Endothelial cell of umbilical vein (primary cell): ENCODE measurements at places on chromosomes 5 and 9. TPM values are rescaled to one million over a fixed set of nuclear protein-coding genes. Genes with fewer than 3 reads are reported as not detected.
A peak's percentile ranks its signal among the peaks of the same experiment; 100 is the strongest.

DNA sequence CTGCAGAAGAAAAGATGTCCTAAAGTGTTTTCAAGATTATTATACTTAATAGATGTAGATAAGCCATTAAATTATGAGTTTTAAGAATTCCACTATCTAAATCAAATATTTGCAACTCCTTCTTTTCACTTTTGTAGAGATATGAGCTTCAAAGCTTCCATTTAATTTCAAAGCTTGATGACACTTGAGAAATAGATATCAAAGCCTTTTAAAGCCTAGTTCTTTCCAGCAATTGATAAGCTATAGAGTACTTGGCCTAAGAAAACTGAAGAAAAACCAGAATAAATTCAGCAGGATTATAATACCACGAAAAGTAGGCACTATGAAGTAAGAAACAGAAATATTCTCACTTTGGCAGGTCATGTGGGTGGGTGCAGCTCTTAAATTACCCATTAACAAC, 1.7 kb downstream of the TNFSF8 start:
- peaks cover 11% of the 10 kb centered on the region for H3K27me3 ChIP-seq
- no peaks in the 10 kb centered on the region for H3K4me1 ChIP-seq
- no peak overlapping the region for H3K4me3 ChIP-seq
- no peaks in the 10 kb centered on the region for H3K36me3 ChIP-seq

PDE6A gene
- total RNA-seq: not detected in 2 replicates

GRCh38 chr5:40877371-40877988, 31.8 kb upstream of the C7 start:
- H3K27me3 ChIP-seq: no peaks in the 10 kb centered on the region
- no peaks in the 10 kb centered on the region for H3K4me1 ChIP-seq
- no peak for DNase-seq
- no peak overlapping the region for H3K4me3 ChIP-seq
- H3K36me3 ChIP-seq: no peaks in the 10 kb centered on the region

NRARP gene
- total RNA-seq: 50.0 and 61.0 TPM in 2 replicates

DNA sequence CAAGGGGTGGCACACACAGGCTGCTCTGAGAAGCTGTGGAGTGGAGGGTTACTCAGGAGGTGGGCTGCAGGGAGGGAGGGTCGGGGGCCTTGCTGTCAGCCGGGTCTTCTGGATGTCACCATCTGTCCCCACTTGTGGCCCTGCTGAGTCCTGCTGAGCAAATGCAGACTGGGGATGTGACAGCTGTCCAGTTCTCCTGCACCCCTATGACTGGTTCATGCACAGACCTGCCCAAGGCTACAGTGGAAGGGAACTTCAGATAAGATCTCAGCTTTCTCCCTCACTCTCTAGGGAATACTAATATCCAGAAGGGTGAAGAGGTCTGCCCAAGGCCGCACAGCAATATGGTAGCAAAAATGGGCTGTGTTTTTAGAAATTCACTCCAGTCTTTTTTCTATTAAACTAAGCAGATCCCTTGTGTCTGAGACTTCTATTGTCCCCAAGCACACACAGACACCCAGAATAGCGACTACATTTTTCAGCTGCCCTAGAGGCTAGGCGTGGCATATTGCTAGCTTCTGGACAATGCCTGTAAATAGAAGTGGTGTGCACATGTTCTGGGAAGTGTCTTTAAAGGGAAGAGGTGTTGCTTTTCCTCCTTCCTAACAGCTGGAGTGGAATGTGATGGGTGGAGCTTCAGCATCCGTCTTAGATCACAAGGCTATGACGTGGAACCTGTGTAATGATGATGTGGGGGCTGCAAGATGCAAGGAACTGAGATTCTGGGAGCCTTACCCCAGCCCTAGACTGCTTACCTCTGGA, 51.1 kb upstream of the TBC1D2 start:
- DNase-seq: no peak
- H3K27ac ChIP-seq: no peak overlapping the region
- H3K4me1 ChIP-seq: peaks cover 3% of the 10 kb centered on the region
- no peak overlapping the region for H3K4me3 ChIP-seq

PCDHGA3 gene
- 1.1 and 1.2 TPM in 2 replicates for total RNA-seq

PCDHGA4 gene
- 3.0 TPM in 2 replicates for total RNA-seq

GRCh38 chr9:109597496-109597895, 99.4 kb upstream of the PTPN3 start:
- H3K4me1 ChIP-seq: no peaks in the 10 kb centered on the region
- no peak overlapping the region for H3K4me3 ChIP-seq
- DNase-seq: no peak
- H3K27ac ChIP-seq: no peak overlapping the region

- no peaks in the 10 kb centered on the region for H3K27me3 ChIP-seq
- no peak overlapping the region for H3K27ac ChIP-seq
- H3K36me3 ChIP-seq: no peaks in the 10 kb centered on the region
- no peak for DNase-seq
- no peak overlapping the region for H3K4me3 ChIP-seq
These were observed 147.9 kb downstream of the MACROH2A1 start for GRCh38 chr5:135251093-135251492.

C7 gene
- 0.29 TPM in 1 of 2 replicates, not detected in the other for total RNA-seq

GRCh38 chr9:126297661-126298060, 29.0 kb upstream of the MVB12B start:
- no peak overlapping the region for H3K27ac ChIP-seq
- no peak for DNase-seq
- no peak overlapping the region for H3K4me3 ChIP-seq
- H3K36me3 ChIP-seq: no peaks in the 10 kb centered on the region
- H3K4me1 ChIP-seq: no peaks in the 10 kb centered on the region
- no peaks in the 10 kb centered on the region for H3K27me3 ChIP-seq

DNA sequence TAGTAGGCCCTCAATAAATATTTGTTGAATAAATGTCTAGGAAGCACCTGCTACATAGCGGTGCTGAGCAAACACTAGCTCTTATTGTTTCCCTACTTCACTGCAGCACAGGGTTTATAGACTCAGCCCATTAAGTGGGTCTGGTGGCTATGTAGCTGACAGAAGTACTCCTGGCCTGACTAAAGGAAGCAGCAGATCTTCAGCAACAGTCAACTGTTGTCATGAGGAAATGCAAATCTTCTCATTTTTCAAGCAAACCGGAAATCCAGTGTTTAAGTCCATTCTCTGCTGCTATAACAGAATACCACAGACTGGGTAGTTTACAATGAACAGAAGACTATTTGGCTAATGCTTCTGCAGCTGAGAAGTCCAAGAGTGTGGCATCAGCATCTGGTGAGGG, 2.8 kb upstream of the TEX10 start:
- DNase-seq: no peak
- H3K4me1 ChIP-seq: peaks cover 10% of the 10 kb centered on the region
- no peaks in the 10 kb centered on the region for H3K27me3 ChIP-seq

DNA sequence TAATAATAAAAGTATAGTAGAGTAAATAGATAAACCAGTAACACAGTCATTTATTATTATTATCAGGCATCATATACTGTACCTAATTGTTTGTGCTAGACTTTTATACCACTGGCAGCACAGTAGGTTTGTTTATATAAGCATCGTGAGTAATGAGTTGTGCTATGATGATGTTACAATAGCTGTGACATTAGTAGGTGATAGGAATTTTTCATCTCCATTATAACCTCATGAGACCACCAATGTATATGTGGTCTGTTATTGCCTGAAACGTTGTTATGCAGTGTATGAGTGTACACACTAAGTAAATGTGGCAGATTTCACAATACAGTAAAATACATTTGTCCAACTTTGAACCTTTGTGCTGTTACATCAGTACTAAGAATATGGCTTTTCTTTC, 72.7 kb upstream of the SPATA31D4 start:
- no peak overlapping the region for H3K4me3 ChIP-seq
- peaks cover 7% of the 10 kb centered on the region for H3K4me1 ChIP-seq
- H3K27ac ChIP-seq: no peak overlapping the region
- peaks cover 2% of the 10 kb centered on the region for H3K27me3 ChIP-seq
- no peaks in the 10 kb centered on the region for H3K36me3 ChIP-seq
- no peak for DNase-seq

DNM1 gene
- total RNA-seq: 2.9 and 7.9 TPM in 2 replicates

TXNDC8 gene
- total RNA-seq: not detected in 2 replicates

GRCh38 chr9:131382850-131383729, 10.8 kb upstream of the PRRC2B start:
- H3K36me3 ChIP-seq: no peaks in the 10 kb centered on the region
- no peaks in the 10 kb centered on the region for H3K27me3 ChIP-seq
- DNase-seq: peak; percentile 60
- no peak overlapping the region for H3K4me3 ChIP-seq
- H3K4me1 ChIP-seq: no peaks in the 10 kb centered on the region

DNA sequence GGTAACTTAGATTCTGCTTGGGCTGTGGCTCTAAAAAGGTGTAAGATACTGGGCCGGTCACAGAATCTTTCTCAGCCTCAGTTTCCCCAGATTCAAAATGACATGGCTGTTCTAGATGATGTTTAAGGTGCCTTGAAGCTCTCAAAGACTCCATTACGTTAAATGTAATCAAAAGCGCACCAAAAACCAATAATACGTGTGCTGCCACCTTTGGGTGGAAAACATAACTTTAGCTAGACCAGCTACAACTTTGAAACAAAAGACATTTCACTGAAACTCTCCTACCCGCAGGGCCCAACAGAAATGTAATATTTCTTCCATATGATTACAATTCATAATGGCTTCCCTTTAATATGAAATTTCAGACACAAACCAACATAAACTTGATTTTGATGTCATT, 35.0 kb upstream of the PCSK5 start:
- DNase-seq: peak; percentile 17
- H3K4me3 ChIP-seq: no peak overlapping the region
- H3K27me3 ChIP-seq: no peaks in the 10 kb centered on the region
- no peak overlapping the region for H3K27ac ChIP-seq

DNA sequence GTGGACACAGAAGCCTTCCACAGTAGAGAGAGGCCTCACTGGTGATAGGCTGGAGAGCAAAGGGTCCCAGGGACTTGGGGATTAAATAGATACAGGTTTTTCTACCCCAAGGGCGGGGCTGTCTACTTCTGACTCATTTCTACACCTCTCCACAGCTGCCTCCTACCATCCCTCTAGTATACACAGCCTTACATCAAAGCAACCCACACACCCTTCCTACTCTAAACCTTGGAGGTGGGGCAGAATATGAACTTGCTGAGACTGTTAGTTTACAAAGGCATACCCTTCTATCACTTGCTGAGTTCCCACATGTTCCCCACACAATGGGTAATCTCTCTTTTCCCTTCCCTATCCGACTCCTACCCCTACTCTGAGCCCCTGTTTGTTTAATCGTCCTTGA, 19.9 kb upstream of the PCA3 start:
- no peak overlapping the region for H3K27ac ChIP-seq
- peaks cover 2% of the 10 kb centered on the region for H3K27me3 ChIP-seq
- no peaks in the 10 kb centered on the region for H3K4me1 ChIP-seq
- no peak overlapping the region for H3K4me3 ChIP-seq

WDR5 gene
- total RNA-seq: 42.4 and 42.5 TPM in 2 replicates

GRCh38 chr9:78923966-78924659, 627.2 kb downstream of the PSAT1 start:
- no peak for DNase-seq
- H3K4me1 ChIP-seq: no peaks in the 10 kb centered on the region
- no peaks in the 10 kb centered on the region for H3K36me3 ChIP-seq
- no peak overlapping the region for H3K27ac ChIP-seq

DNA sequence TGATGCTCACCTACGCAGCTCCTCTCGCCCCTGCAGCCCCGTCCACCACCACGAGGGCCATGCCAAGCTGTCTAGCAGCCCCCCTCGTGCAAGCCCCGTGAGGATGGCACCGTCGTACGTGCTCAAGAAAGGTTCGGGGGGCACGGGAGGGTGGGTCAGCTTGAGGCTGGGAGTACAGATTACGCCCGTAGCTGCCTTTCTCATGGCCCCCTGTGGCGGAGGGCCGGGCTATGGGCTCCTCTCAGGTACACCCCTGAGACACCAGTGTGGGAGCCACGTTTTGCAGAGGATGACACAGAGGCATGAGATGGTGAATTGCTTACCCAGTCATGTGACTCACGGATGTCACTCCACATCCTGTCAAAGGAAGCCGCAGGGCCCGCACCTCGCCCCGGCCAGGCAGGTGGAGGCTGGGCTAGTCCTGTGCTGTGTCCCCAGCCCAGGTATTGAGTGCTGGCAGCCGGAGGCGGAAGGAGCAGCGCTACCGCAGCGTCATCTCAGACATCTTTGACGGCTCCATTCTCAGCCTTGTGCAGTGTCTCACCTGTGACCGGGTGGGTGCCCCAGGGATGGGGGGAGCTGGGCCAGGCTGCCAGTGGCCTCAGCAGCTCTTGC, 33.7 kb downstream of the USP20 start:
- no peak for DNase-seq
- H3K4me3 ChIP-seq: no peak overlapping the region
- H3K27me3 ChIP-seq: no peaks in the 10 kb centered on the region
- no peak overlapping the region for H3K27ac ChIP-seq
- no peaks in the 10 kb centered on the region for H3K36me3 ChIP-seq

- no peak overlapping the region for H3K27ac ChIP-seq
- no peak overlapping the region for H3K4me3 ChIP-seq
These were observed 27.6 kb upstream of the NKD2 start for GRCh38 chr5:980966-981365.

DNA sequence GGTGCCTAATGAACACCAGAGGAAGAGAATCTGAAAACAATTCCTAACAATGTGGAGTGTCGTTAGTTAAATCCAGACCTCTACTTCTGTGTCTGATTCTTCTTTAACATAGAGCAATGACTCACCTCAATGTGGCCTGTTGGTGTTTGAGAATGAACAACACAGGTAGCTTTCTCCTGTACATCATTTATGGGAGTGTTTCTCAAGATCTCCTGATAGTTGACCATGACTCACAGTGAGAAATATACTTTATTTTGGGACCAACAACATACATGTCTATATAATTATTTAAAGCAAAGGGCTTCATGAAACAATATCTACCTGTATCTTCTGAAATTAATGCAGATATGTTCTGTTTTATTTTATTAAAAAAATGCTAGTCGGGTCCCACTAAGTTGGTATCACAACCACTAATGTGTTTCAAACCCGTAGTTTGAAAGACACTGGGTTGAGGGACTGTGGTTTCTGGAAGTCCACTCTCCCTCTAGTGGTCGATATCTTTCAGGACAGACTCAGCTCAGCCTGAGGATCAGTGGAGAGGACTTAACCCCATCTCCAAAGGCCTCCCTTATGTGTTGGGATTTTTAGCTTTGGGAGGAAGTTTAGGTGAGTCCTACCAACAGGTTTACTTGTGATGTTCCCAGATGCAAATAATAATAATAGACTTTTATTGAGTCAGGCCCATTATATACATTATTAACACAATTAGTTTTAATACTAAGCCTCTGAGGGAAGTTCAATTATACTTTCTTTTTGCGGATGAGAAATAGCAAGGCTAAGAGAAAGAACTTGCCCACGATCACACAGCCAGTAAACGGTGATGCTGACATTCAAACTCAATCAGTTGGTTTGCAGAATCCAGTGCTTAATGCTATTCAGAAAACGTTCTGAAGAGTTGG, 70.0 kb upstream of the KLF9 start:
- DNase-seq: peak; percentile 81
- H3K4me1 ChIP-seq: peaks cover 23% of the 10 kb centered on the region
- H3K4me3 ChIP-seq: no peak overlapping the region
- H3K27ac ChIP-seq: no peak overlapping the region
- H3K27me3 ChIP-seq: no peaks in the 10 kb centered on the region

GRCh38 chr9:91577633-91578061, 154.0 kb upstream of the NFIL3 start:
- H3K27me3 ChIP-seq: no peaks in the 10 kb centered on the region
- H3K4me1 ChIP-seq: no peaks in the 10 kb centered on the region
- H3K36me3 ChIP-seq: no peaks in the 10 kb centered on the region
- no peak overlapping the region for H3K27ac ChIP-seq
- DNase-seq: no peak
